T-helper 17 cell (primary cell): ENCODE measurements at places on chromosomes 11 and 22.

GRCh38 chr11:117839936-117840813 lies 15.6 kb upstream of the FXYD2 start:
- DNase-seq: peak; percentile 3

- no peak for DNase-seq
These were observed 66.8 kb downstream of the BRD1 start for GRCh38 chr22:49760630-49761571.

DNA sequence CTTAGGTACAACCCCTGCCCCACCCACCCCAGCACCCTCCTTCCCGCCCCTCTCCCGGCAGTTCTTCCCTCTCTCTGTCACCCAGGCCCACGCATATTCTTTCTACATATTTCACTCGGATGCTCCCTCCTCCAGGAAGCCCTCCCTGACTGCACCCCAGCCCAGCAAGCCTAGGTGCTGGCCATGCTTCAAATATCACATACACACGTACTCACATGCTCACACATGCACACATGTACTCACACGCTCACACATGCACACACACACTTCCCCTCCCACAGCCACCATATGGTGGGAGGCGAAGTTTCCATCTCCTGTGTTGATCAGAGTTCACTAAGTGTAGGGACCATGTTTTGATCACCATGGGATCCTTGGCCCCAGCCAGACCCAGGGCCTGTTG lies 90.4 kb downstream of the WNT7B start:
- DNase-seq: no peak

- DNase-seq: no peak
These were observed 655.7 kb upstream of the KIRREL3 start for GRCh38 chr11:127656116-127656836.

DNA sequence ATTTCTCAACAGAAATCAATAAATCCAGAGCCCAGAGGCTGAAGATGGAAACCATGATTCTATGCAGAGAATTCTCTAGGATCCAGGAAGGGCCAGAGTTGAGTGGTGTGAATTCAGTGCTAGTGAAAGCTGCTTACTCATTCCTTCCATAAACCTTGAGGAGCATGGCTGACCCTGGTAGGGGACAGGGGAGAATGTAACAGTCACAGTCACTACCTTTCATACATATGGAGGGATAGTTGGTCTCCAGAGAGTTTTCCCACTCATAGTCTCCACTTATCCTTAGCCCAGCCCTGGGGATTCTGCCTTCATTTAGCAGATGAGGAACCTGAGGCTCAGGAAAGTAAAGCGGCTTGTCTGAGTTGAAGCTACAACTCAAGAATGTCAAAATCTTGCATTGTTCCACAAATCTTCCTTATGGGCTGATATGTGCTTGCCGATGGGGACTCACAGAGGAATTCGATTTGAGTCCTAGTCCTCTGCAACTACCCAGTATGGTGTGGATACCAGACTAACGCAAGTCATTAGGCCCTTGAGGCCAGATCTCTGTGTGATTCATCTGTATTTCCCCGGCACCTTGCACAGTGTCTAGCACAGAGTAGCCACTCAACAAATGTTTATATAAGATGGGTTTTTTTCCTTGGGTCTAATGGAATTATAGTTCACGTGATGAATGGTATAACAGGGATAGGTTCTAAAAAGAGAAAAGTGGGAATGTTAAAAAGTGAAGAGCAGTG lies 3.7 kb upstream of the ANAPC15 start:
- DNase-seq: no peak

DNA sequence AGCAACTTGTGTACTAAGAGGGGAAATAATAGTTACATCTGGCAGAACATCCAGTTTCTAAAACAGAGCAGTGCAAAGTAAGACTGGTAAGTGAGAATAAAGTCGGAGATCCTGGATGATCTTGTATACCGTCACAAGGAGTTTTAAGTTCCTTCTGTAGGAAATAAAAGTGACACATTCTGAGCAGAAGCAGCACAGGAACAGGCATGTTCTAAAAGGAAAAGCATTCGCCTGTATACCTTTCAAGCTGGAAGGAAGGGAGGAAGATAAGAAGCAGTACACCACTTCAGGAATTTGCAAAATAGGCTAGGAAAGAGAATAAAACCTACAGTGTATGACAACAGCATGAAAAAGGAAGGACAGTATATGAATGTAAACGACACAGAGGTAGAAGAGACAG lies 106.2 kb upstream of the TP53AIP1 start:
- no peak for DNase-seq

DNA sequence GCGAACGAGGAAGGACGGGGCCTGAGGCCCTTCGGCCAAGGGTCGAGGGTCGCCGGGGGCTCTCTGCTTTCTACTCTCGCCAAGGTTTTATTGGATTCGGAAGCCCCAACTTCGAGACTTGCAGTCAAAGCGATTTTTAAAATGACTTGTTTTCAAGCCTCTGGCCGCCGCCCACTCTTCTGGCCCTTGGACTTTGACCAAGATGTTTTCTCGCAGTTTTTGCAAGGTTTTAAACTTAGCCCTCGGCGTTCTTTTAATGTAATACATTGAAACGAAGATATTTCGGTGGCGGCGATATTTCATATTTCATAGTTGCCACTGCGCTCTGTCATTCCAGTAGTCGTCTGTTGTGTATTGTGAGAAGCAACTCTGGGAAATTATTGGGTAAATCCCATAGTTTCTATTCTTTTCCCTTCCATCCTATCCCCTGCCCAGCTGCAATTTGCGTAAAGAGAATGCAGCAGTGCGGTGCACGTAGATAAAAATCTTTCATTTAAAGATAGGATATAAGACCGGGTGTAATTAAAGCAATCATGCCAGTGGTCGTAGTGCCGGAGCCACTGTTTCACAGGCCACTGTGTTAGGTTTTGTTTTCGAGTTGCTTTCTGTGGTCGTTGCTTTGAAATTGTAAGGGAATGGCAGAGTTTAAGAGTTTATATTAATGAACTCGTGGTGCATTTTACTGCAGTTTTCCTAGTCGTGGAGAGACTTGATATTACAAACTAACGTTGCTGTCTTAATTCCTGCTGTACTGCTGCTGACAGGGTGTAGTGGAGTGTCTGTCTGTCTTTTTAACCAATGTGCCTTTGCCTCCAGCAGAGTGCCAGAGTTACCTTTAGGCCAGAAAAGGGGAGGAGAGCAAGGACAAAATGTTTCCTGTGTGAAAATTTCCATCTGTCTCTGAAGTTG lies 702 bp downstream of the BIRC2 start:
- no peak for DNase-seq

GRCh38 chr22:23225724-23226496 lies 45.6 kb downstream of the BCR start:
- no peak for DNase-seq

DNA sequence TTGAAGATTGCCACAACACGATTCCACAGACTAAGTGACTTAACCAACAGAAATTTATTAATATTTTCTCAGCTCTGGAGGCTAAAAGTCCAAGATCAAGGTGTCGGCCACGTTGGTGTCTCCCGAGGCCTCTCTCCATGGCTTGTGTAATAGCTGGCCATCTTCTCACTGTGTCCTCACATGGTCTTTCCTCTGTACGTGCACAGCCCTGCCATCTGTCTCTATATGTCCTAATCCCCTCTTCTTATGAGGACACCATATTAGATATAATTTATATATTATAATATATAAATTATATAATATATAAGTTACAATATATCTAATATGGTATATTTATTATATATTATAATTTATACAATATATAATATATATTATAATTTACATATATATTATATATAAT lies 25.1 kb upstream of the SCGB1A1 start:
- DNase-seq: no peak

DNA sequence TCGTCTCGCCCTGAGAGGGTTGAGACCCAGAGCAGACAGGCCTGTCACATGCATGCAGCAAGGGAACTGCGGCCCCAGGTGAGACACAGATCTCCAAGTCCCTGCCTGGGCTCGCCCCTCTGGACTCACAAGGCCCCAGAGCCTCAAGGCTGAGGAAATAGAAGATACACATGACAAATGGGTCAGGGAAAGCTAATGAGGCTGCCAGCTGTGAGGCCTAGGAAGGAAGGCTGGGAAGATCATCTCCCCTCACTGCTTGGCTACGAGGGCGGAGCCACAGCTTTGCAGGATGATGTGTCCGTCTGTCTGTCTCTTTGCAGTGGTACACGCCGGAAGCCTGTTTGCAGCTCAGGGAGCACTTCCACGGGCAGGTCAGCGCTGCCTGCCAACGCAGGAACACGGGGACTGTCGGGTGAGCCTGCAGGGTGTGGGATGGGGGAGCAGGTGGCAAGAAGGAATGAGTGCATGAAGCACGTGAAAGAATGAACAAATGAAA lies 4.5 kb downstream of the RAB36 start:
- no peak for DNase-seq

DNA sequence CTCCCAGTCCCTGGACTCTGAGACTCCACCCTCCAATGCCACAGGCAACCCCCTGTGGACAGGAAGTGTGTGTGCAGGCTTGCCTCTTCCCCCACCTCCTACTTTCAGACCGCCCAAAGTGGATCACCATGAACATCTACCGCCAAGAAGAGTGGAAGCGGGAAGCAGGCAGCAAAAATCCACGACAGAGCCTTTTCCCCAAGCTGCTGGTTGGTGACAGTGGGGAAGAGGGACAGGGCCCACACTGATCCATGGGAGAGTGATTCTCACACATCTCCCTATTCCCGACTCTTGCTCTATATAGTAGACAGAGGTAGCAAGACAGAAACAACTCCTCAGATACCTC lies 53.4 kb upstream of the SPATA19 start:
- DNase-seq: no peak

GRCh38 chr11:110362971-110363509 lies 66.6 kb upstream of the RDX start:
- DNase-seq: no peak

- no peak for DNase-seq
These were observed 27.1 kb downstream of the AGBL2 start for GRCh38 chr11:47688111-47688510.

DNA sequence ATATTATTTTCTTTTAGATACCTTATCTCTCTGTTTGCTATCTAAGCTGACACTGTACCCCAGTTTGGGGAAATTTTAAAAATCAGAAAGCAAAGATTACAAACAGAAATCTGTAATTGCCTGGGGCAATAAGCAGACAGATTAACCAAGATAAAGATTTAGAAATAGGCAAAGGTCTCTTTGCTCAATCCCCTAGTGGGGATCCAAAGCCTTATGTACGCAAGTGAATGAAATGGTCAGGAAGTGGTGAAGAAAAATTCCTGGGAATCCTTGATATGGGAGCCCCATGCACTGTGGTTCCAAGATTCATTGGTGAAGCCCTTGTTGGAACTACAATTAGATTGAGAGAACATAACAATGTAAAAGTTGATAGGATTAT lies 139.5 kb upstream of the GUCY1A2 start:
- no peak for DNase-seq

- DNase-seq: no peak
These were observed 8.5 kb downstream of the TNNT3 start for GRCh38 chr11:1927848-1928469.

DNA sequence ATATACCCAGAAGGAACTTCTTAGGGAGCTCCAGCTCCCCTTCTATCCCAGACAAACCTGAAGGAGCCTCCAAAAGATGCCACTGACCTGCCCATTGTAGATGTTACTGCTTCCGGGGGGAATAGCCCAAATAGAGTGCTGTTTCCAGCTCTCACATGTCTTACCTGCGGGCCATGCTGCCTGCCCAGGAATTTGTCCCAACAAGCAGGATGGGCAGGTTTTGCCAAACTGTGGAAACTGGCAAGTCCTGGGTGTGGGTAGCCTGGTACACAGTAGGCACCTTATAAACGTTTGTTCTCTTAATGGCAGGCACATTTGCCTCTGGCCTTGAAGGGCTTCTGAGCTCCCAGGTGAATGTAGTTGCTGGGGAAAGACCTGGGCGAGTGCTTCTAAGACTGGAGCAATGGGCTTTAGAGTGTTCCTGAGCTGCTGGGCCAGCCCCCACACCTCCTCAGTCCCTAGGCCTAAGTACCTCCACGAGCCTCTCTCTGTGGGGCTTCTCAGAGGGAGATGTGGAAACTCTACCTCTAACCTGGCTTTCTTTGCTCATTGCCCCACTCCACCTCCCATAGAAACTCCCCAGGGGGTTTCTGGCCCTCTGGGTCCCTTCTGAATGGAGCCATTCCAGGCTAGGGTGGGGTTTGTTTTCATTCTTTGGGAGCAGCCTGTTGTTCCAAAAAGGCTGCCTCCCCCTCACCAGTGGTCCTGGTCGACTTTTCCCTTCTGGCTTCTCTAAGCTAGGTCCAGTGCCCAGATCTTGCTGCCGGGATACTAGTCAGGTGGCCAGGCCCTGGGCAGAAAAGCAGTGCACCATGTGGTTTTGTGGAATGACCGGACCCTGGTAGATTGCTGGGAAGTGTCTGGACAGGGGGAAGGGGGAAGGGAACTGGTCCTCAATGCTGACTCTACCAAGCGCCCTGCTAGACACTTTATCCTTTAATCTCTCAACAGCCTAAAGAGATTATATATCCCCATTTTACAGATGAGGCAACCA lies 37.2 kb downstream of the LIMK2 start:
- DNase-seq: no peak

DNA sequence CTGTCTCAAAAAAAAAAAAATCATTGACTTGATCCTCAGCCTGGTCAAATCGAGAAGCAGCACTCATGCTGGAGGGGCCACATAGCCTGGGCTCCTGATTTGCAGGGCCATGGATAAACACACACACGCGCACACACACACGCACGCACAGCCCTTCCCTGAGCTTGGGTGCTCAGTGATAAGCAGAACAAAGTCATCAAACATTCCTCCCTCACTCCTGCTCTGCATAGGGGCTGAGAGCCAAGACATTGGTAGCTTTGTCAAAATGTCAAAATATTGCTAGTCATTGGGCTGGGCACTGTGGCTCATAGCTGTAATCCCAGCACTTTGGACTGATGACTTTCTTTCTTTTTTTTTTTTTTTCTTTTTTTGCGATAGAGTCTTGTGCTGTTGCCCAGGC lies 34.0 kb upstream of the A4GALT start:
- DNase-seq: no peak

DNA sequence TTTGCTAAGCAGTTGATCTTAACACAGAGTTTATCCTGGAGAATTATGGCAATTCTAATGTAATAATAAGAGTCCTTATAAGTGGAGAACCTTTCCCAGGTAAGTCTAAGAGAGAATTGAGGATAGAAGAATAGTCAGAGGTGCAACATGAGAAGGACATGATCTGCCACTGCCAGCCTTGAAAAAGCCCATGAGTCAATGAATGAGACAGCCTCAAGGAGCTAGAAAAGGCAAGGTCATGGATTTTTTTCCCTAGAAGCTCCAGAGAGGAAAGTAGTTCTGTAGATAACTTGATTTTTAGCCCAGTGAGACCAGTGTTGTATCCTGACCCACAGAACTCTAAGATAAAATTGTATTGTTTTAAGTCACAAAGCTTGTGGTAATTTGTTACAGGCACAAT lies 16.9 kb downstream of the MS4A6A start:
- no peak for DNase-seq

DNA sequence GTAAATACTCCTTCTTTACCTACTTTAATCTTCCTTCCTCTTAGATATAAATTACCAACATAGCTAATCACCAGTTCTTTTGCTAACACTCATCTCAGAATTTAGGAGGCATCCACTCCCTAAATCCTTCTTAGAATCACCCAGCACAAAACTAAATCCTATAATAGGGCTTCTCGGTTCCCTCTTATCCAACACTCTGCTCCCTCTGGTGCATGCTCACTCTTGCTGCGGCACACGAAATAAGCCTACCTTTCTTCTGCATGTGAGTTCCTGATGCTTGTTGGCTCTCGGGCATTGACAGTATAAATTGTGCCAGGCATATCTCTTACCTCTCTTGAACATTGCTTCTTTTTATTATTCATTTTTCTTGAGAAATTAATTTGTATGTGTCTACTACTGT lies 61.0 kb downstream of the OR5AK2 start:
- DNase-seq: no peak
